Activated T-cell treated with anti-CD3 and anti-CD28 coated beads, Interleukin-2, amount 50 U/mL, for 72 hours (primary cell): ENCODE measurements at places on chromosomes 3 and 15. TPM values are rescaled to one million over a fixed set of nuclear protein-coding genes. Genes with fewer than 3 reads are reported as not detected.

GRCh38 chr15:25072857-25073476 lies 118.2 kb downstream of the SNRPN start:
- no peak for DNase-seq

GRCh38 chr3:49638445-49638844 lies 35.7 kb upstream of the APEH start:
- no peak for DNase-seq

- no peak for DNase-seq
These were observed 123.3 kb upstream of the MME start for GRCh38 chr3:154956815-154957214.

DNA sequence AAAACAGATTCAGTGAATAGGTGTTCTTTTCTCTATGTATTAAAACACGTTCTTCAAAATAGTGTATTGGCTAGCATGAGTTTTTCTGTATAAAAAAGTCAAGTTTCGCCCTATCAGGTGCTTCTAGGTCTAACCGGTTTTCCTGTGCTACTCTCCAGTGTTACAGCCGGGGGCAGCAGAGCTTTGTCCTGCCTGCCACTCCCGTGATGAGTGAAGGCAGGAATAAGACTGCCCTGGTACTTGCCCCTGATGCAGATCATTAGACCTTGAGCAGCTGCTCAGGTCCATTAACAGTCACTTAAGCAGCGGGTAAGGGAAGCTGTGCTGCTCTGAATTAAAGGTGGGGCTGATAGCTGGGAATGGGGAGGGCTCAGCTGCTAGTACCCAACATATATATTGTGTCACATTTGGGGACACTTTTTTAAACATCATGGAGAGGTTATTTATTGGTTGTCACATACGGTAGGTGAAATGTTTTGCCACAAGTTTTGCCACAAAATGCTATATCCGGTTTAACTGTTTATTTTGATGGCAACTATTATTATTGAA lies 1.3 kb upstream of the UNC13C start:
- DNase-seq = no peak

DNA sequence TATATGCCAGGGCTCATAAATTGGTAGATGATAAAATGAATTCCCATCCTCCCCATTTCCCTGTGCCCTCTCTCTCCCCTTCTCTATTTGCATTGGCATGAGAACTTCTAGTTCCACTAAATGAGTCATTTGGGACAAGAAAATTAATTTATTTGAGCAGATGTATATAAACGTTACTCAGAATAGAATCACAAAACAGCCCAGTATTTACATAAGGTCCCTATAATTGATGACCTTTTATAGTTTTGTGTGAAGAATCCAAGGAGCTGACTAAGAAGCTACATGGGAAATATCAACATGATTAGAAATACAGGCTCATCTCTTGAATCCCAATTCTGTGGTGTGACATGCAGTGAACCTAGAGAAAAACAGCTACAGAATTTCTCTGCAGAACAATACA lies 617.7 kb upstream of the NR2F2 start:
- no peak for DNase-seq

The GDPGP1 gene
- total RNA-seq = 5.8 TPM

GRCh38 chr3:13053893-13054292 lies 19.3 kb downstream of the IQSEC1 start:
- no peak for DNase-seq

The SH2D7 gene
- total RNA-seq = not detected

DNA sequence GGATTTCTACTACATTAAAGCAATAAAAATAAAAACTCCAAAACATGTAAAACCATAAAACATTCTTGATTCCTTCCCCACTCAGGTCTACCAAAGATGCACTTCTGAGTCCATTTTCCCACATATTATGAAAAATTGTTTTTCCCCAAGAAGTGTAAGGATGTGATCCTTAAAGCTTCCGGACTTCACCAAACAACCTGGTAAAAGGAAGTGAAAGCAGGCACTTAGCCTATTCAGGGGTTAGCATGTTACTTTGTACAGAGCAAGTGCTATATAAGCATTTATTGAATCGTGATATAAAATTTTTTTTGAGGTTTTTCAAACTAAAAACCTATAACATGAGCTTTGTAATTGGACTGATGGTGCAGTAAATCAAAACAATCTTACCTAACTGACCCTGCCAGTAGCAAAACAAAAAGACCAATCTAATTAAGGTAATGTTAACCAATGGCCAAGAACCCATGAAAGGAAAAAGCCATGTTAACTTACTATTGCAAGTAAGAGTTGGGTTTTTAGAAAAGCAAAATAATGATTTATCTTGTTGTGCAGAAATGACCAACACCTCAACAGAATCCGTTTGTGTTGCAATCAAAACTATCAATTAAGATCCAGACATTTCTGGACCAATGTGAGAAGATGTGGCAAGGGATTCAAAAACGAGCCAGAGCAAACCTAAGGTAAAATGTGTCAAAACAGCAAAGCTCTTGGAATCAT lies 1.8 kb downstream of the SETD2 start:
- no peak for DNase-seq

DNA sequence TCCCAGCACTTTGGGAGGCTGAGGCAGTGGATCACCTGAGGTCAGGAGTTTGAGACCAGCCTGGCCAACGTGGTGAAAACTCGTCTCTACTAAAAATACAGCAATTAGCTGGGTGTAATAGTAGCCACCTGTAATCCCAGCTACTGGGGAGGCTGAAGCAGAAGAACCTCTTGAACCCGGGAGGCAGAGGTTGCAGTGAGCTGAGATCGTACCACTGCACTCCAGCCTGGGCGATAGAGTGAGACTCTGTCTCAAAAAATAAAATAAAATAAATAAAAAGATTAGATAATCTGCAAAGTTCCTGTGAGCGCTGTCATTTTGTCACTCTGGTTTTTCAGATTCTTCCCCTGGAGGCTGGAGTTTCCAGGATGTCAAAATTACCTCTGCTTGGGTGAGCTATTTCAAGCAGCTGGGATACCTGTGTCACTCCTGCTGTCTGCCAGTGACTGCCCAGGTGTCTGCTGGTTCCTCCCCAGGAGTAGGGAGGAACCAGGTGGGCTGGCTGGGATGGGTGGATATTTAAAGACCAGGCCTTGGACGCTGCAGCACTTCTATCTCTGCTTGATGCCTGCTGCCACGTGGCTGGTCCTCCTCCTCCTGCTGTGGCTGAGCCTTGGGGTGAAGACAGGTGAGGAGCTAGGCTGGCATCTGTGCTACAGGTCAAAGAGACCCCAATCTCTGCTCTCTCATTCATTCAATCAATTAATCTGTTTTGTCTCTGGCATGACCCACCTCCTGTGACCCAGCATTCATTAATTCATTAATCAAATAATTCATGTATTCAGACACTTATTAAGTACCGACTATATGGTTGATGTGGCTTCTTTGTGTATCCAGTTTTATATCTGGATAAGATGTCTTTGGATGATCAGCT lies 19.5 kb upstream of the MUC20 start:
- no peak for DNase-seq
